ENCODE measurements at places on chromosomes 12 and 14.
A peak's percentile ranks its signal among the peaks of the same experiment; 100 is the strongest.

GRCh38 chr14:92952481-92953298 lies 29.7 kb downstream of the CHGA start:
- DNase-seq = no peak

- peak; percentile 28 for DNase-seq
These were observed 75.4 kb downstream of the IFT81 start for GRCh38 chr12:110199339-110200123.

DNA sequence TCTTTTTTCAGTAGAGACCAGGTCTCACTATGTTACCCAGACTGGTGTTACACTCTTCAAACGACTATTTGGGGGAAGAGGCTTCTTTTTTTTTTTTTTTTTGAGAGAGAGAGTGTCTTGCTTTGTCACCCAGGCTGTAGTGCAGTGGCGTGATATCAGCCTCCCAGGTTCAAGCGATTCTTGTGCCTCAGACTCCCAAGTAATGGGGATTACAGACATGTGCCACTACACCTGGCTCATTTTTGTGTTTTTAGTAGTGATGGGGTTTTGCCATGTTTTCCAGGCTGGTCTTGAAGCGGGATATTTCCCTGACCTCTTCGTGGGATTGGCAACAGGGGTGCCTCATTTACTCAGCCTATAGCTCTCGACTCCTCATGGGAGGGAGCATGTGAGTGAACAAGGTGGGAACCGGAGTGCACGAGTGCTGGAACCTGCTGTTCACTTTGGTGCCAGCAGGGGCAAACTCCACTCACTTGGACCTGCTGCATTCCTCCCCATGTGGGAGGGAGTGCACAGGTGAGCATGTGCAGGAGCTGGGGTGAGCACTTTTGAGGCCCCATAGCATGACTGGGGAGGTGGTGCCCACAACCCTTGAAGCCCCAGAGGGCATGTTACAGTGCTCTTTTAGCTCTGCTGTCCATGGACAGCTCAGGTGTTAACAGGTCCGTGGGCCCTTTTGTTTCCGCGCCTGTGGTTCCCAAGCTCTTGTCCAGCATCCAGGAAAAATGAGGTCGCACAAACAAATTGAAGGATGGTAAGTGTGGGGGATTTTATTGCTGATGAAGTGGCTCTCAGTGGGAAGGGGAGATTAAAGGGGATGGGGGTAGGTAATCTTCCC lies 79.1 kb upstream of the HECTD1 start:
- DNase-seq = peak; percentile 37

DNA sequence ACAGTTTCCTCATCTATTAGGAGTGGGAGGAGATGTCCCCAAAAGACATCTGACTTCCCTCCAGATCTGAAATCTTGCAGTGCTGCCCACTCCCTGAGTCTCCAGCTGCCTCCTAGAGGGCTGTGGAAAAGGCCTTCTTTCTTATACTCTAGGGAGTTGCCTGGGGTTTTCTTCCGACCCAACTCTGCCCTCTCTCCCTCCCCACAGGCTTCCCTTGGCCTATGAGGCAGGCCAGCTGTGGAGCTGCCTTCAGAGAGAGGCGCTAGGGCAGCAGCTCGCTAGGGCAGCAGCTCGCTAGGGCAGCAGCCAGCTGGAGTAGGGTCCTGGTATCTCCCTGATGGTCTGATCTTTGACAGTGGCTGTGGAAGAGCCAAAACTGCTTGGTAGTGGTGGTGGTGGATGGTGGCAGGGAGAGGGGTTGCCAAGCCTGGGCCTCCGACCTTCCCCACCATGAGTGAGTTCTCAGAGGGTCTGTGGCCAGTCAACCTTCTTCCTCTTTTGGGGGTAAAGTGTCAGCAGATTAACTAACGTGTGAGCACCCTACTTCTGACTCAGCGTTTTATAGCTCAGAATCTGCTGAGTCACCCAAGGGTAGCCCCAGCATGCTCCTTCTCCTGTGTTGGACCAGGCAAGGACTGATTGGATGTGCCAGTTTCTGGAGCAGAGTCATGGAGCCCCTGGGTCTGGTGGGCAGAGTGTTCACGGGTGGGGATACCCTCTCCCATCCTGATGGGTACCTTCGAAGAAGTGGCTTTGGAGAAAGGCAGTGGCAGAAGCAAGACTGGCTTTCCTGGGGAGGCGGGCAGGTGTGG lies 2.3 kb downstream of the SLC48A1 start:
- DNase-seq = no peak

DNA sequence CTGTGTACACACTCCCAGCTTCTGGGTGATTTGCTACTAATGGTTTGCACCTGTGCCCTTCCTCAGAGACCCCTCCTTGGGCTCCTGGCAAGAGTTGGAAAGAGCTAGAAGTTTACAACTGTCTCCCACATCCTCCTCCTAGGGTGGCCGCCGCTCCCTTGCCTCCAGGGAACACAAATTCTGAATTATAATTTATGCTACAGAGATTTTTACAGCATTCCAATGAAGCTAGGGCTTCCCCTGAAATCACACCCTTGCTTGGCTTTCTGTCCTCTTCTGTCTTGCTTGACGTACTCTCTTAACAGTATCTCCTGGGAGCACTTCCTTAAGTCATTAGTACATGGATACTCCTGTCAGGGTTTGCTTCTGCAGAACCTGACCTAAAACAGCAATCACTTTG lies 180.2 kb downstream of the KCNA5 start:
- no peak for DNase-seq

DNA sequence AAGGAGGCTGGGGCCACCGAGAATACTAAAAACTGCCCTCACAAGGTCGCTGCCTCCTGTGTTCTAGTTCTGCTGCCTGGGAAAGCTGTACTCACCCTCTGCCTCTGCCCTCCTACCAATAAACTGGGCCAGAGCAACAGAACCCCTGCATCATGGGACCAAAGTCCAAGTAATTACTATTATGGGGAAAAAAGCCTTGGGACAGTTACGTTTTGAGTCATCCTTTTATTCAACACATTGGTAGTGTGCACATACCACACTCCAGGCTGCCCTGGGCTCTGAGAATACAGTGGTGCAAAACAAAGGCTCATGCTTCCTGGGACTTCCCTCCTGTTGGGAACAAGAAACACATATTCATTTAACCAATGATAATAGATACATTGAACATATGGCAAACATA lies 49.0 kb downstream of the CACNA1C start:
- no peak for DNase-seq

DNA sequence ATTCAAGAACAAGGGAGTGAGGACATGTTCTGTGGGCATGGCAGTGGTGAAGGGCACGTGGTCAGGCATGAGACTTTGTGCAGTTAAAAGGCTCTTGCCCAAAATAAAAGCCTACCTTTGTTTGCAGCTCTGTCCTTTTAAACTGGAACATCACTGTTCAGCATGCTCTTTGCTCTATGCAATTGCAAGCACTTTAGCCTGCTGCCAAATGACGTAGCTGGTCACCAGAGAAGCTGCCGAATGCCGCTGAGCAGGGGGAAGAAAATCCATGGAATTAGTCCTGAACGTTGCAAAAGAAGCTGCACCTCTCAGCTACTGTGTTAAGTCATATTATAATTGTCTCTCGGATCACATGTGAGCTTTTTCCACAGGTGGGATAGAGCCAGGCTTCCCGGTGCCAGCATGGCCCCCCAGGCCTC lies 176.3 kb upstream of the DIO2 start:
- no peak for DNase-seq

- peak; percentile 74 for DNase-seq
These were observed 172.2 kb upstream of the GZMB start for GRCh38 chr14:24806061-24806678.

DNA sequence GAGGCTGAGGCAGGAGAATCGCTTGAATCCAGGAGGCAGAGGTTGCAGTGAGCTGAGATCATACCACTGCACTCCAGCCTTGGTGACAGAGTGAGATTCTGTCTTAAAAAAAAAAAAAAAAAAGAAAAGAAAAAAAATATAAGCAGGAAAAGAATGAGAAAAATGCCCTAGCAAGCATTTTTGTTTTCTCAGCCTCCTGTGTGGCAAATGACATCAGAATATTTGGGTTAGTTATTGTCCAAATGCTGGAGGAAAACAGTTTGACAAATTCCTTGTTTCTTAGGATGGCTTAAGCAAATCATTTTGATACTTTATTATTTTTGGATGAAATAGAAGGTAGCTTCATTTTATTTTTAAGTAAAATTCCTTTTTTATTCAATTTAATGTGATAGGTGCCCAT lies 7.5 kb upstream of the PTPRR start:
- no peak for DNase-seq

GRCh38 chr14:92570674-92571262 lies 57.2 kb downstream of the RIN3 start:
- DNase-seq = no peak

- DNase-seq = no peak
These were observed 59.0 kb downstream of the GAS2L3 start for GRCh38 chr12:100632445-100632892.

Measured in activated CD4-positive, alpha-beta T cell treated with anti-CD3 and anti-CD28 coated beads for 36 hours (primary cell).